GM10248 (cell line): ENCODE measurements at places on chromosomes 4 and X.
A peak's percentile ranks its signal among the peaks of the same experiment; 100 is the strongest.

DNA sequence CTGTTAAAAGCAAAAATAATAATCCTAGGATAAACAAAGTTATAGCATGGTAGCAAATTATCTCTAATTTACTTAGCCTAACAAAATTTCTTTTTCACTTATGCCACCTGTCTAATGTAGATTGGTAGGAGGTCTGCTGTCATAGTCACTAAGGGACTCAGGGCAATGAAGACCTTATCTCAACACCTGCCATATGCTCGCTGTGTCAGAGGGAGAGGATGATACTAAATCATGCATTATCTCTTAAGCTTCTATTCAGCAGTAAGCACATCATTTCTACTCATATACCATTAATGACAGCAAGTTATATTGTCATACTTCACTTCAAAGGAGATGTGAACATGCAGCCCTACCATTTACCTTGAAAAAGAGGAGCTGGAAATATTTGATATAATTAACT is 44.1 kb downstream of the AFM start:
- DNase-seq = no peak

GRCh38 chr4:188002751-188003150 is 7.2 kb downstream of the ZFP42 start:
- DNase-seq = no peak

GRCh38 chr4:165963621-165964020 is 90.6 kb downstream of the TLL1 start:
- DNase-seq = no peak

GRCh38 chr4:122293374-122294365 is 85.1 kb upstream of the ADAD1 start:
- DNase-seq = no peak

DNA sequence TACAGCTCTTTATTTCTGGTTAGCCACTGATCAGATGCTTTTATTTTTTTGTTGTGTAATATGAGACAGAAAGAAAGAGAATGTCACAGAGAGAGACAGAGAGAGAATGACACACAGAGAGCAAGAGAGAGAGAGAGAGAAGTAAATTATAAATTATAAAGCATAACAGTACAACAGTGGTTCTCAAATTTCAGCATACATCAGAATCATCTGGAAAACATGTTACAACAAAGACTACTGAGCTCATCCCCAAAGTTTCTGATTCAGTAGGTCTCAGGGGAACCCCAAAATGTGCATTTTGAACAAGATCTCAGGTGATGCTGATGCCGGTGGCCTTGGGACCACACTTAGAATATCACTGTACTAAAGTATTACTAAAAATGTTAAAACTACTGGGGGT is 245.8 kb upstream of the DIAPH2 start:
- no peak for DNase-seq

- DNase-seq = no peak
Observed at GRCh38 chr4:145898466-145898865, 40.2 kb downstream of the ZNF827 start.

DNA sequence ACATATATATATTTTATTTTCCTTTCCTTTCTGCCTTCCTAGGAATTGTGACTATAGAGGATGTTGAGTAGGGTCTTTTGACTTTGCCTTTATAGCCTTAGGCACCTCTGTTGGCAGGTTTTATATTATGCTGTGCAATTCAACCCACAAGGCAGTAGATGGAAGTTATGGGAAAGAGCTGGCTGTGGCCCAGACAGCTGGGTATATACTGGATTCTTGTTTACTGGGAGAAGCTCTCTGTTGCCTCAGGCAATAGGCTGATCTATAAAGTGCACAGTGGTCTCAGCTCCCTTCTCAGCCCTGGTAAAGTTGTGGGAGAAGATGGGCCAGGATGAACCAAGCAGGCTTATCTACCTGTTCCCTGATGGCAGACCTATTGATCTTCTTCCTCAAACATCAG is 342.0 kb downstream of the GBA3 start:
- no peak for DNase-seq

GRCh38 chr4:128385683-128386304 is 98.2 kb upstream of the PGRMC2 start:
- DNase-seq = no peak

DNA sequence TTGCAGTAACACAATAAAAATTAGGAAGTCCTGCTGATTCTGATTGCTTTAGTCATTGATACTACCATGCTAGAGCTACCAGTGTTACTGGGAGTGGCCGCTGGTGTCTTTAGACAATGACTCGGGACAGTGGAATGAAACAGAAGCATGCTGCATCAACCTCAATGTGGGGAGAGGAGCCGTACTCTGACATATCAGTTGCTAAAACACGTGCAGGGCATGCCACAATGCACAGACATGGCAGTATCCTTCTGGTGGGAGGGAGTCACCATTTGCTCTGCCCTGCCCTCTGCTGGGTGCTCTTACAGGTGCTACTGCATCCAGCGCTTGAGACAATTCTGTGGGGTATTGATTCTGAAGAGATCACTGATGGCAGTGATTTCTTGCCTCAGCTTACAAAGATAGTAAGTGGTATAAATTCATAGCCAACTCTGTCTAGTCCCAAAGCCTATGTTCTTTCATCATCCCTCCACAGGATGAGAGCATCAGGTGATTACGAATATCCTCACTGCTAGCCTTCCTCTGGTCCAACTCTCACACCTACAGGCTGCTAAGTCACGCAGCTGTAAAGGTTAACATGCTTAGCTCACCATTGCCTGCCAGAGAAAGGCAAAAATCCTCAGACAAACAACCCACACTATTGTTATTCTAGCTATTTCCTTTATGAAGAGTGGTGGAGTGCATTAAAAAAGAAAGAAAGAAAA is 43.7 kb downstream of the NSG1 start:
- peak; percentile 58 for DNase-seq

DNA sequence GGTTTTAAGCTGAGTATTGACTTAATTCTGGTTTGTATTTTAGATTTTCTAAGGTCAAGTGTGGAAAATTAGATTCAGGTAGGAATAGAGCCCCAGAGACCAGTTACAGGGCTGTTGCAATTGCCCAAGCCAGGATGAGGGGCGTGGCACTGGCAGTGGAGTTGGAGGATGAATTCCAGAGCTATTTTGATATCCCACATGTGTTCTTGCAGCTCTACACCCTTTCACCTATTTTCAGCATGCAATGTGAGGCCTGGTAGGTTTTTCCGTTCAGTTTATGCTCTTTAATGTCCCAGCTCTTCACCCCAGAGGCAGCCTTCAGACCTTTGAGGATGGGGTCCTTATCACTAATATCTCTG is 17.9 kb upstream of the OGT start:
- DNase-seq = no peak

- peak; percentile 51 for DNase-seq
Observed at GRCh38 chr4:112099701-112100297, 45.5 kb upstream of the FAM241A start.

DNA sequence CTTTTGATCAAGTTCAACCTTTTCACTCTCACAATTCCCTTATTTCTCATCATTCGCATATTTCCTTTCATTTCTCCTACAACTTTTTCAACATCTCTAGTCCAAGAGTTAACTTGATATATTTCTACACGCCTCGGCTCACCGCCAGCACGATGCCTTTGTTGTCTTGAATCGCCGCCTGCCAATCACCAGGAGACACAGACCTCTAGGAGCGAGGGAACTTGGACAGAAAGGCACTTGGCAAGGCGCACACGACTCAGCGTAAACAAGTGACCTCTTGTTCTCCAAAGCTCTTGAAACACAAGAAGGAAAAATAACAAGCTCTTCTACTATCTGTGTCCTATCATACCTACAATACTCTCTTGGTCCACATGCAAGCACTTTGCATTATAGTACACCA is 27.1 kb upstream of the RBMX start:
- no peak for DNase-seq

DNA sequence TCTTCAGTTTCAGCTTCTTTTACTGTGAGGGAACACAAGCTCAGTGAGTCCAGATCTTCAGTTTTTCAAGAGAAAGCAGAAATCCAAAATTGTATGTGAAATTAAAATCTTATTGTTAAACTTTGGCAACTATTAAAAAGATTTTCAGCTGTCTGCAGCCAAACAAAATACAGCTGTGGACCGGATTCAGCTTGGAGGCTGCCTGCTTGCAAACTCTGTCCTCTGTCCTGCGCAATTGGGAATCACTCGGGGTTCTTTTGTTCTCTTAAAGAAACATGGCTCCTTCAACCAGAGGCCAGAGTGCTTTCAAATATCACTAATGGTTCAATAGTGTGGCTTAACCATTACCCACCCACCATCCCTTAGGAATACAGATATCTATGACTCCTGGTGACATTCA is 201.2 kb downstream of the CHIC2 start:
- DNase-seq = no peak

- no peak for DNase-seq
Observed at GRCh38 chr4:81137446-81137845, 77.6 kb downstream of the PRKG2 start.
